ENCODE measurements at places on chromosomes 11 and 22. TPM values are rescaled to one million over a fixed set of nuclear protein-coding genes. Genes with fewer than 3 reads are reported as not detected.

SEC14L3 gene
- polyA plus RNA-seq: not detected

MEI1 gene
- 2.7 TPM for polyA plus RNA-seq

MPEG1 gene
- polyA plus RNA-seq: 11.1 TPM

GLYAT gene
- polyA plus RNA-seq: 200 TPM

OR56A1 gene
- not detected for polyA plus RNA-seq

NUDT22 gene
- 22.0 TPM for polyA plus RNA-seq

GGT5 gene
- 16.5 TPM for polyA plus RNA-seq

FAM83F gene
- polyA plus RNA-seq: 1.6 TPM

SLC29A2 gene
- 17.5 TPM for polyA plus RNA-seq

KCNE3 gene
- polyA plus RNA-seq: 29.3 TPM

B3GAT3 gene
- polyA plus RNA-seq: 27.0 TPM

OR52I2 gene
- polyA plus RNA-seq: not detected

TNNT3 gene
- polyA plus RNA-seq: 5.3 TPM

KCNQ1OT1 gene
- polyA plus RNA-seq: 0.78 TPM

MMP11 gene
- 16.7 TPM for polyA plus RNA-seq

NUDT8 gene
- 5.3 TPM for polyA plus RNA-seq

ESAM gene
- polyA plus RNA-seq: 60.6 TPM

CALCA gene
- 11.1 TPM for polyA plus RNA-seq

RASSF10 gene
- polyA plus RNA-seq: 25.3 TPM

ISX gene
- polyA plus RNA-seq: 0.33 TPM

TUB gene
- 24.5 TPM for polyA plus RNA-seq

VPS37C gene
- 15.5 TPM for polyA plus RNA-seq

TSG101 gene
- 192 TPM for polyA plus RNA-seq

CLDN5 gene
- polyA plus RNA-seq: 16.6 TPM

OOSP1 gene
- polyA plus RNA-seq: 0.18 TPM

CBLIF gene
- not detected for polyA plus RNA-seq

DDI1 gene
- polyA plus RNA-seq: not detected

TREH gene
- polyA plus RNA-seq: 0.75 TPM

MIOX gene
- polyA plus RNA-seq: 13.4 TPM

CELSR1 gene
- 23.7 TPM for polyA plus RNA-seq

FGF4 gene
- polyA plus RNA-seq: not detected
